Activated naive CD8-positive, alpha-beta T cell treated with anti-CD3 and anti-CD28 coated beads for 36 hours (primary cell): ENCODE measurements at places on chromosomes 13 and 19.

- peak; percentile 62 for DNase-seq
Observed at GRCh38 chr13:49220036-49220855, at the start of gene MLNR. Gene MLNR, plus strand, starts transcription at chr13:49220338. Its CDS starts 0 bp downstream, at chr13:49220338.

DNA sequence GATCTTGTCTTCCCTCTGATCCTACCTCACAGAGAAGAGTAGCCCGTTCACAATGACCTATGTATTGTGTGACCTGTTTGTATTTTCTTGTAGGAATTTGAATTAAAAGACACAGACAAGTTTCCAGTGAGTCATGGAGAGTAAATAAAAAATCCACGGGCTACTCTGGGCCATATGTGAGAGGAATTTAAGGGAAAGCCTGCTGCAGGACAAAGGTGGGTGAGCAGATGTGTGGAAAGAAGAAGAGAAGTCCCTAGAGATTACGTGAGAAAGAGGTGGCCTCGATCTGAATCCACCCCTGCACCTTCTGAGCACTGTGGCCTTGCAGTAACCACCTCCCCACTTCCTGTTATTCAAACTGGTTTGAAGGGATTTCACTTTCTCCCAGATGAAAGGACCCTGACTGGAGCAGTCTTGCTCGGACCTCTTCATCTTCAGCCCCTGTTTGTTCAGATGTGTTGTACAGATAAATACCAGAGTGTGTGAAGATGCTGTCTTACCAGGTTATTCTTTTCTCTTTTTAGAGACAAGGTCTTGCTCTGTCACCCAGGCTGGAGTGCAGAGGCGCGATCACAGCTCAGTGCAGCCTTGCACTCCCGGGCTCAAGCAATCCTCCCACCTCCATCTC, 205.4 kb downstream of the PDS5B start:
- DNase-seq: peak; percentile 59

GRCh38 chr13:44307255-44307654, 66.4 kb upstream of the SERP2 start:
- no peak for DNase-seq

DNA sequence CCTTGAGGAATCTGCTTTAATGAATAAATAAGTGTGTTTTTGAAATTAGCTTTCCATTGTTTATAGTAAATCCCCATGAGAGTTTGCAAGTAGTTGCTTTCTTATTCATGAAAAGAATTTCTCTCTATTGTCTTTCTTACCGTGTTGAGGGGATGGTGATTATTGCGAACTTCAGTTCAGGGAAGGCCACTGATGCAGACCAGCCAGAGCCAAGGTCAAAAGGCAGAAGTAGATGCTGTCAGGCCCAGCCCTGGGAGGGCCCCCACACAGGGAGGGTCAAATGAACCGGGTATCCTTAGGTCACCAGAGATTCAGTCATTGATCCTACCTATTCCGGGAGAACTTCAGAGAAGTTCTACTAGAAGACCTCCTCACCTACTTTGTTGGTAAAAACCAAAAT, 185.9 kb downstream of the NUFIP1 start:
- no peak for DNase-seq

- DNase-seq: no peak
Observed at GRCh38 chr13:101512650-101513049, 60.2 kb downstream of the ITGBL1 start.

- no peak for DNase-seq
Observed at GRCh38 chr19:16359074-16359473, 34.4 kb downstream of the KLF2 start.

- DNase-seq: no peak
Observed at GRCh38 chr13:94956417-94957110, 244.2 kb upstream of the SOX21 start.

DNA sequence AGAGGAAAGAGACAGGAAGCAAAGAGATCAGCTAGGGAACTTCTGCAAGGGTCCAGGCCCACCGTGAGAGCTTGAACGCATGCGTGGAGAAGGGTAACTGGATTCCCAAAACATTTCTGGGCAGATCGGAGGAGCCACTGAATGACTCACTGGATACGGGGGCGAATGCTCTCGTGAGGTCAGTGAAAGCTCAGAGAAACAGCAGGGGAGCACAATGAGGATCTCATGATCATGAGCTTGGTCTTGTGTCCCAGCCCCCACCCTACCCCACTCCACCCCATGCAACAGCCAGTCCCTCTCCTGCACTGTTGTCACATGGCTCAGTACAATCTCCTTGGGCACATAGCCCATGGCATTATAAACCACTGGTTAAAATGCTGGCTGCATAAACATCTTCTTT, 40.6 kb downstream of the DCLK1 start:
- no peak for DNase-seq

DNA sequence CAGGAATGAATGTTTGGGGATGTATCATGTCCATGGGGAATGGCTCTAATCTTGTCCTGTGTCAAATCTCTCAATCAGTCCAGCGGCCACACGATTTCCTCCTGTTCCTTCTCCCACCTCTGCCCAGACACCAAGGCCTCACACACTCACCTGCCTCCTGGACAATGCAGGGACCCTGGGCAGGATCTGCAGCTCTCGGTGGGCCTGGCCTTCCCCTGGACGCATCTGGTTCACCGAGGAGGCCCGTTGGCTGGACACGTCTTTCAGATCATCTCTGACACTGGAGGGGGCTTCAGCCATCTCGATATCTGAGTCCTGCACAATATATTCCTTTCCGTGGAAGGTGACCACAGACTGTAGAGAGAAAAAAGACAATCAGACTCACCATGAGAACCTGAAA, 21.4 kb downstream of the ZSCAN5C start:
- DNase-seq: no peak

- DNase-seq: no peak
Observed at GRCh38 chr13:97352815-97353214, 81.2 kb upstream of the RAP2A start.

DNA sequence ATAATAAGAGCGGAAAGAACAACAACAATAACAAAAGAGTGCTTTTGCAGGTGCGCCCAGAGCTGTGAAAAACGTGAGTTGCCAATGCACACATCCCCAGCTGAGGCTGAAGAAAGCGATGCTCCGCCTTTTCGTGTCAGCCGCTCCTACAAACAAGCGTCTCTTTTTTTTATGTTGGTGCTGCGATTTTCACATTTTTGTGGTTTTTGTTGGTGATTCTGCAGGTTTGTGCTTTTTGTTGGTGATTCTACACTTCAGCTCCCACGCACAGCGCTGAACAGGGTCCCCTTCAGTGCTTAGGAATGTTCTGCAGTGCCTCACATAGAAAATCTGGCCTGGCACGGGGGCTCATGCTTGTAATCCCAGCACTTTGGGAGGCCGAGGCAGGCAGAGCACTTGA, 7.3 kb upstream of the SBK3 start:
- no peak for DNase-seq

DNA sequence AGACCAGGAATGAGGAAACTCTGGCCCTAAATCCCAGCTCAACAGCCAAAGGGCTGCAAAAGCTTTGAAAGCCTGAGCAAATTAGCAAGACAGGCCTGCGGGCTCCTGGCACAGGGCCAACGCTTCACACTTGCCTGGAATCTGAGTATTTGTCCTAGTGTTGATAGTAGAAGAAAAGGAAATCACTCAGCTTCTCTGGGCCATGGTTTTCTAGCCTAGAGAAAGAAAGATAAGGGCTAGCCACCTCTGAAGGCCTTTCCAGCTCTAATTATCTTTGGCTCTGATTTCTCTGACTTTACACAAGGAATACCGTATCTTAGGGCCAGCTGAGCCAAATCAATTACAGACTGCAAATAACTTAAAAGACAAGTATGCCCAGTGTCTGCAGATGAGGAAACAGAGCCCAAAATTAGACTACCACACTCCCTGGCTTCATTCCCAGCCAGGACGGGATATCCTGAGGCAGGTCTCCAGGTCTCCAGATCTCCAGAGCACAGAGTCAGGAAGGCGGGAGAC, 69.6 kb downstream of the STK24 start:
- DNase-seq: no peak

GRCh38 chr13:33372251-33372919, 86.8 kb upstream of the STARD13 start:
- DNase-seq: no peak

DNA sequence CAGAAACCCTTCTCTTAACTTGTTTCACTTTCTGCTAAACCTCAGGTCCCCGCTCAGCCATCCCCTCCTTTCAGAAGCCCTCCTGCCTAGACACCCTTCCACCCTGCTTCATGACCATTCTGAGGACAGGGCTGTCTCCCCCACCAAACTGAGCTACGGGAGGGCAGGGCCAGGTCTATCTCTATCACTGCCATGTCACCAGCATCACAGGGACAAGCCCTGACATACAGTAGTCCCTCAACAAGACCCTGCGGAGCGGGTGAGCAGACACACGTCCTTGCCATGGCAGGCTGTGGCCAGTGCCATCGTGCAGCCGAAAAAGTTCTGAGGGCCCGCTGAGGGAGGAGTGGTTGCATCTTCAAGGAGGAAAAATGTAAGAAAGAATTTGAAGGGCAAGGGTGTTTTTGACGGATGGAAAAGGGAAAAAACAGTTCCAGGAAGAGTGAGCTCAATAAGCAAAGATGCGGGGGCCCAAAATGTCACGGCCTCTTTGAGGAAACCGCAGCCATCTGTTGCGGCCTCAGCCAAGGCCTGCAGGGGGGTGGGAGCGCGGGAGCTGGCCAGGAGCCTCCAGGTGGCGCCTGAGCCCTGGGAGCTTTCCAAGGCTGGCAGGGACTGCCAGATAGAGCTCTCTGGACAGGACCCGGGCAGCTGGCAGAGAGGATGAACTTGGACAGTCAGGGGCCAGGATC, 8.1 kb downstream of the PTGIR start:
- peak; percentile 81 for DNase-seq

- DNase-seq: no peak
Observed at GRCh38 chr13:95620030-95620824, 24.3 kb downstream of the DZIP1 start.

GRCh38 chr19:7197119-7197759, 97.0 kb downstream of the INSR start:
- peak; percentile 87 for DNase-seq

GRCh38 chr13:108193806-108194205, 21.5 kb downstream of the LIG4 start:
- DNase-seq: no peak

DNA sequence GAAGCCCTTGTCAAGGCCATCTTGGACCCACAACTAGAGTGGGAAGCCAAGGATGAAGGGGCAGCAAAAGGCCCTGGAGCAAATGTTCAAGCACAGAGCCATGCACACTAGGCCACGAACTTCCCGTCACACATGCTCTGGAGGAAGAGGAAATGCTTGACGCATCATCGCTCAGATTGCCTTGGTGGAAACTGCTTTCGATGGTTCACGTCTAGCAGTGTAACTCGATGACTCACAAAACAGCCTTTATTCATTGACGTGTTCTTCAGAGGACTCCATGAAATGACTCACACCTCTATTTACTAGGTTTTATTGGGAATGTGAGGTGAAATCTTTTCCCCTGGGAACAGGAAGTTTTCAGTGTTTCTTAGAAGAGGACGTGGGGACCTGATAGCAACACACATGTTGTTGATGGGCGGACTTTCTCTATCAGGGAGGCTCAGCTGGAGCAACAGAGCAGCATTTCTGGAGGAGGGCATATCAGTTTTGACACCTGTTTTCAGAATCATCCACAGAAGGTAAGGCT, 79.8 kb upstream of the FLT1 start:
- no peak for DNase-seq

DNA sequence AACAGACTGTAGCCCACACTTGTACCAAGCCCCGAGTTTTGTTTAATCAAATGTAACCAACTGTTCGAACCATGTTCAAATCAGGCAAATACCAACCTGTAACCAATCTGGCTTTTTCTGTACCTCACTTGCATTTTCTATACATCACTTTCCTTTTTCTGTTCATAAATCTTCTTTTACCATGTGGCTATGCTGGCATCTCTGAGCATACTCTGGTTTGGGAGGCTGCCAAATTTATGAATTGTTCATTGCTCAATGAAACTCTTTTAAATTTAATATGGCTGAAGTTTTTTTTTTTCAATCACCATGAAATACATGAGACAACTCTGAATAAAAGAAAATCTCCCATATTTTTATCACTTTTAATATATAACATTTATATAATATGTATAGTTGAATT, 256.1 kb downstream of the SLITRK6 start:
- no peak for DNase-seq

GRCh38 chr13:98910501-98910951, 67.3 kb downstream of the DOCK9 start:
- peak; percentile 38 for DNase-seq

GRCh38 chr13:19179916-19180315, 1.7 kb downstream of the TUBA3C start:
- no peak for DNase-seq

GRCh38 chr13:24997367-24997967, 98.5 kb upstream of the PABPC3 start:
- no peak for DNase-seq

DNA sequence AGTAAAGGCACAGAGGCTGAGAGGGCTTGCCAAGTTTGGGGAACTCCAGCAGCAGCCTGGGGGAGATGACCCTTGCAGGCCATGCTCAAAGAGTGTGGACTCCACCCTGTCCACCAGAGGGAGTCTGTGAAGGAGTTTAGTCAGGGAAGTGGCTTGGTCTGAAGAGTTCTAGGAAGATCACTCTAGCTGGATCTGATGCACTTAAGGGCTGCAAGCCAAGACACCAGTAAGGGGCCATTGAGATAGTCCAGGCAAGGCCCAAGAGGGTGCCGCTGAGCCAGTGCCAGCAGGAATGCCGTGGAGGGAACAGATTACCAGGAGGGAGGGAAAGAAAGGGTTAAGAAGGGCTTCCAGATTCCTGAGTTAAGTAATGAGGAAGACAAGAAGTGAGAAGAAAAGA, 68.7 kb downstream of the ZAR1L start:
- peak; percentile 34 for DNase-seq

GRCh38 chr13:21075379-21076249, 14.2 kb upstream of the LATS2 start:
- peak; percentile 29 for DNase-seq

DNA sequence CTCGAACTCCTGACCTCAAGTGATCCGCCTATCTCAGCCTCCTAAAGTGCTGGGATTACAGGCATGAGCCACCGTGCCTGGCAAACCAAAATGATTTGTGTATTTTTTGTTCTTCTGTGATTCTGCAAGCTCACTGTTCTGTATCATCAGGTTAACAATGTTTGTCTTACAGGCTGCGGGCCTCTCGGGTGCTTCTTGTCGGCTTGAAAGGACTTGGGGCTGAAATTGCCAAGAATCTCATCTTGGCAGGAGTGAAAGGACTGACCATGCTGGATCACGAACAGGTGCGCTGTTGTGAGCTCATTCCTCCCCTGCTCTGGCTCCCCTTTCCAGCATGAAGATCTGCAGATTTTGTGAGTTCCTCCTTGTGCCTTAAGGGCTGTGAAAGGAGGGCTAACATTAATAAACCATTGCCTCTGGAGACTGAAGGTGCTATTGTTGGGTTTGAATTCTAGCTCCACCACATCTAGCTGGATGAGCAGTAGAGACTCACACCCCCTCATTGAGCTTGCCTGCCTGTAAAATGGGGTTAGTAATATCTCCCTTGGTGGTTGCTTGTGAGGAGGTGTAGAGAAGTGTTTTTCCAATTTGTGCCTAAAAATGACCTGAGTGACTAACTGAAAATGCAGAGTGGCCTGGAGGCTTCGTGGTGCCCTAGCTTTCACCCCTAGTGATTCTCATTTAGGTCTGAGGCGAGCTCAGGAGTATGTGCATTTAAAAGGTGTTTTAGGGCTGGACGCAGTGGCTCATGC, 12.9 kb downstream of the SAE1 start:
- DNase-seq: no peak

- DNase-seq: no peak
Observed at GRCh38 chr19:23440791-23441190, 45.5 kb upstream of the ZNF91 start.
